Fibroblast of skin of left biceps (primary cell): ENCODE measurements at places on chromosomes 7 and 10.

GRCh38 chr7:122311734-122312450 lies 7.3 kb upstream of the FEZF1 start:
- DNase-seq, result no peak

DNA sequence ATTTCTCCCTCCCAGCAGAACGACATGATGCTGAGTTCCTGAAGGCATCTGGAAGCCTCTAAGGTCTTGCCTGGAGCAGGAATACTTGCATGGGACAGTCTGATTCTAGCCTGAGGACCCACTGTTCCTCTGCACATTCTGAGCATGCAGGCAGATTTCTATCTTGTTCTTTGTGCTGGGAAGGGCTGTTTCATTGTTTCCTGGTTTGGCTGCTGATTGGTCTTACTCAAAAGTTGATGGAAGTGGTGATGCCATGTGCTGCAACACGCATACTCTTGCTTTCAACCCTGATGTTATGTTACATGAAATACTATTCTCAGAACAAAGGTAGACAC lies 307.0 kb downstream of the GATA3 start:
- DNase-seq, result no peak

GRCh38 chr10:15478429-15478828 lies 107.3 kb upstream of the FAM171A1 start:
- no peak for DNase-seq

DNA sequence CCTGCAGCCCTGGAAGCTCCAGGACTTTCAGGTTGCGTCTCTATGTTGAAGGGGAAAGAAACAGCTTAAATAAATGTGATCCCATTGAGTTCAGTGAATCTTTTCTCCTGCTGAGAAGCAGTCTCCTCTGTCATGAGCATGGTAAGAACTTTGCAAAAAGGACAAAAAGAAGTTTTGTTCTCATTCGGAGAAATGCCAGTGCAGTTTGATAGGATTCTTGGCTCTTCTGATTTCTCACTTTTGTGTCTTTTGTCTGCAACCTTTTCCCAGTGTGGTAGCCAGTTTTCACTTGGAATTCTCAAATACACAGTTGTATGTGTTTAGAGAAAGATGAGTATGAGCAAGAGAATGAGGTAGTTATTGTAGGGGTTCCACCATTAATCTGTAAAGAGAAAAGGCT lies 64.3 kb downstream of the AP3M1 start:
- DNase-seq, result no peak

- no peak for DNase-seq
Observed at GRCh38 chr10:60978287-60979115, 34.5 kb upstream of the RHOBTB1 start.

DNA sequence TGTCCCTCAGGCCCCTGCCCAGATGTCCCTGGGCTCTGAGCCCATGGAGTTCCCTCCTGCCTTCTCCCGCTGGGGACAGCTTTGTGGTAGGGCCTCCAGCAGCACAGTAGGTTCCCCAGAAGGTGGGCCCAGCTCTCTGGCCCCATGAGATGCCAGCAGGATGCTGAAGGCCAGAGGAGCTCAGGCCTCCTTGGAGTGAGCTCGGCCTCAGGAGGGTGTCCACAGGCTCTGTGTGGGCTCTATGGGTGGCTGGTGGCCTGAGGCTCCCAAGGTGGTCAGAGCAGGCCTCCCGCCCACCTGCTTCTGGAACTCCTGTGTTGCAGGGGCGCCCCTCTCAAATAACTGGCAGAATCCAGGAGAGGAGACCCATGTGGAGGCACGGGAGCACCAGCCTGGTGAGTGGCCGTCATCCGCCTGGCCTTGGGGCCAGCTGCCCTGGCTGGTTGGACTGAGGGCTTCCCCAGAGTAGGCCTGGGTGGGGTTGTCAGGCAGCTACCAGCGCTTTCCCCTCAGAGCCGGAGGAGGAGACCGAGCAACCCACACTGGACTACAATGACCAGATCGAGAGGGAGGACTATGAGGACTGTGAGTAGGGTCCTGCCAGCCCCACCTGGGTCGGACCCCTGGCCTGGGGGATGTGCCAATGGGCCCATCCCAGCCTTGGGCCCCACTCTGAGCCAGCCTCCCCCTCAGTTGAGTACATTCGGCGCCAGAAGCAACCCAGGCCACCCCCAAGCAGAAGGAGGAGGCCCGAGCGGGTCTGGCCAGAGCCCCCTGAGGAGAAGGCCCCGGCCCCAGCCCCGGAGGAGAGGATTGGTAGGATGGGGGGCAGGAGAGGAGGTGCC lies 3.2 kb downstream of the AEBP1 start:
- no peak for DNase-seq

GRCh38 chr10:58696736-58697135 lies 184.1 kb downstream of the BICC1 start:
- DNase-seq, result peak; percentile 19

DNA sequence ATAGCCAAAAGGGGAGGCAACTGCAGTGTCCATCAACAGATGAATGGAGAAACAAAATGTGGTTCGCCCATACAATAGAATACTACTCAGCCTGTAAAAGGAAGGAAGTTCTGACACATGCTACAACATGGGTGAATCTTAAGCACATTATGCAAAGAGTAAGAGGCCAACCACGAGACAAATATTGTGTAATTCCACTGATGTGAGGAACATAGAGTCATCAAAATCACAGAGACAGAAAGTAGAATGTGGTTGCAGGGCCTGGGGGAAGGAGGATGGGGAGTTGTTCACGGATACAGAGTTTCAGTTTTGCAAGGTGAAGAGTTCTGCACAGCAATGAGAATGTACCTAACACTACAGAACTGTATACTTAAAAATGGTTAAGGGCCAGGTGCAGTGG lies 13.7 kb upstream of the C10orf71 start:
- no peak for DNase-seq

GRCh38 chr7:124275411-124275810 lies 242.5 kb upstream of the TMEM229A start:
- DNase-seq, result no peak

DNA sequence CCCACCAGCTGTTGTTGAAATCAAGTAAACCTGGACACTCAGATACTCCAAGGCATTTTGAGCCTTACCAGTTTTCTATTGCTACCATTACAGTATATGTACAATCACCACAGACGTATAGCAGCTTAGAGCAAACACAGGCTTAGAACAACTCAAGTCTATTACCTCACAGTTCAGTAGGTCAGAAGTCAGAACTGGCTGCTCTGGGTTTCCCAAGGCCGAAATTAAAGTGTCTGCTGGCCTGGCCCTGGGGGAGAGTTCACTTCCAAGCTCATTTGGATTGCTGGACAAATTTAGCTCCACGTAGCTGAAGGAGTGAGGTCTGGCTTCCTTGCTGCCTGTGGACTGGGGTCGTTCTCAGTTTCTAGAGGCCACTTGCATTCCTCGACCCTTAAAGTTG lies 260.1 kb upstream of the LRRN3 start:
- no peak for DNase-seq

- DNase-seq, result no peak
Observed at GRCh38 chr7:95126053-95126709, 198.2 kb downstream of the PON1 start.

DNA sequence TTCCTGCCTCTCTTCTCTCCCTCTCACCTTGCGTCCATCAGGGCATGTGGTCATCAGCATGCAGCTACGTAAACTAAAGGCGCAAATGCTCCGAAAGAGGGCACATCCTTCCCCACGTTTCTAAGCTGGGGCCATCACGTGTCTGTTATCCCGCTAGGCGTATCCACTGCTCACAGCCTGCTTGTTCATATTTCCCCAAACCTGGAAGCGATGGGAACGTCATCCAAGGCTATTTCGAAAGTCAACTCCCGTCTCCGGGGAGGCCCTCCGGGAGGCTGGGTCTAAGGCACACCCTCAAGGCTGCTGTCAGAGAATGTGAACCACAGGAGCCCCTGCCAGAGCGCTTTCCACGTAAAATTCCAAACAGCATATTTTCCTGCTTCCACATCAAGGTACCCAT lies 199.2 kb downstream of the DIP2C start:
- DNase-seq, result peak; percentile 44

DNA sequence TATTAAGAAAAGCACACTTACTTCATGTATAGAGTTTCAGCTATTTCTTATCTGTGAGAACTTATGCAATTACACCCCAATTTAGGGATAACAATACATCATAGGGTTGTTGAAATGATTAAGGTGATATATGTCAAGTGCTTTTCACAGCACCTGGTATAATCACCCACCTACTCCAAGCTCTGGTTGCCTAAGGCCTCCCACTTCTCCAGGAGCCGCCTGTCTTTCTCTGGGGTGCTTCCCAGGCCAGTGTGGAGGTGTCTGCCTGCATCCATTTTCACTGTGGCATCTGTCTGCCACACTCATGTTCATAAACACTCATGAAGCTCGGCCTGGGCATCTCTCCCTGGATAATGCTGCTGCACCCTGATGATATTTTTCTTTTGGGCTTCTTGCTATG lies 250.3 kb downstream of the STK31 start:
- no peak for DNase-seq

DNA sequence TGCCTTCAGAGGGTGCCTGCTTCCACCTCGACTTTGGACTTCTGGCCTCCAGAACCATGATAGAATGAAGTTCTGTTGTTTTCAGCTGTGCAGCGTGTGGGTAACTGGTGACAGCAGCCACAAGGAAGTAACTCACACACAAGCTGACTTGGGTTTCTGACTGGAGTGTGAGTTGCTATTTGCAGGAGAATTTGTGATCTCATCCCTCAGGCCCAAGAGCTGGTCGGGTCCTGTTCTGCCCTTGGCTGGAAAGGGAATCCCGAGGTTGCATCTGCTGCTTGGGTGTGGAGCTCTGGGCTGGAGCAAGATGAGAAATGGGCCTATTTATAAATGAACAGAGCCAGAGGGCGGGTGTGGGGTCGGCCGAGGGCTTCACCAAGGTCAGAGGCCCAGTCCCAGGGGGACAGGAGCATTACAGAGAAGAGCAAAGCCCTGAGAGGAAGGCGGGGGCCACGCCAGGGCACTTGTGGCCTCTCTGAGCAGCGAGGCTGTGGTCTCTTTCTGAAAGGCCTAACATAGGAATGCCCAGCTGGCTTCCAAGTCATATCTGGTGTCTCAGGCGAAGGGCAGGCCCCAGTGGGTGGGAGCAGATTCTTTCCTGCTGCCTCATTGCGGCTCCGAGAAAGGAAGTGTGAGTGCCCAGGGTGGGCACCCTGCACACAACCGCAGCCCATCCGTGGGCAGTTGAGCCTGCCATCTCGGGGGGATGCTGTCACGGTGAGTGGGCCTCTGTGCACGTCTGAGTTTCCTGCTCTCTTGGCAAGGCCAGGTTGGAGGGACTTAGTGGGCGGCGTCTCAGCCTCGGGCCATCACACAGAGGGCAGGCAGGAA lies 26.5 kb upstream of the C10orf71 start:
- no peak for DNase-seq

DNA sequence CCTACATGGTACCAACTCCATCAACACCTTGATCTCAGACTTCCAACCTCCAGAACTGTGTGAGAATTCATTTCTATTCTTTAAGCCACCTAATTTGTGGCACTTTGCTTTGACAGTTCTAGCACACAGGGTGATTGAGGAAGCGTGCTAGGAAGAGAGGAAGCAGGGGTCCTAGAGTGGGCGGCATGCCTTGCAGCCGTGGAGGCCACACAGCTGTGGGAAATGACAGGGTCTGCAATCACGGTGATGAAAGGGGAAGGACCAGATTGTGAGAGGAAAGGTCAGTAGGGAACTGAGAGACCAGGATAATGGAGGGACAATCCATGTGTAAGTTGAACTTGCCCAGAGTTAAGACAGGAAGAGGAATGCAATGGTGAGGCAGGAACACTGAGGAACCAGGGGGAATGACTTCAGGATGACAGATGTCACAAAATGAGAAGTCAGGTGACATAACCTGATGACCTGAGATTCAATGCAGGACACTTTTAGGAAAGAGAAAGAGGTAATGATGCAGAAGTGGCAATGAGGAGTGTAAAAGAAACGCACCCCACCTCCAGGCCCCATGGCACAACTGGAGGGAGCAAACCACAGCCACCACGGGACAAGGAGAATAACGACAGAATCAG lies 87.3 kb upstream of the PIK3CG start:
- DNase-seq, result no peak

DNA sequence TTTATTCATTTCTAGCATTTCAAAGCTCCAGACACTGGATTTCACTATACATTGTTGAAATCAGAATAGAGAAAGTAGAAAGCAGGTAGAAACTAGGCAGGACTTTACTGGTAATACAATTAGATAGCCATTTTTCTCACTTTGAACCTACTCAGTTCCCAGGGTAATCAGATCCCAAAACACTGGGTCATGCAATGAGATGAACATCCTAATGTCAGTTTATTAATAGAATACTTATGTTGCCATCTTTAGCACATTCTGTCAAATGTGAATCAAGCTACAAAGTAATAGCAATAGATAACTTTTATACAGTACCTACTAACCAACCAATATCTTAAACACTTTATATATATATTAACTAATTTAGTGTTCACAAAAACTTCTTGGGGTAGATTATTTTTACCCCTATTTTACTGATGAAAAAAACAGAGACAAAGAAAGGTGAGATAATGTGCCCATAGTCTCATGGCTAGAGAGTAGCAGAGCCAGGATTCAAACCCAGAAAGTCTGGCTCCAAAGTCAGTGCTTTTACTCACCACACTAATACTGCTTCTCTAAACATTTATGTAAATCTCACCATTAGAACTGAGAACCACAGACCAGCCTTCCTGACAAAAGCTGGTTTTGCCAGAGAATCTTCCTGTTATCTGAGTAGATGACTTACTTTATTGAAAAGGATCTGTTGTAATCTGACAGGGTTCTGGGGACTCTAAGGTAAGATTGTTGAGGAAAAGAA lies 153.8 kb upstream of the KAT6B start:
- no peak for DNase-seq

GRCh38 chr10:106310596-106310995 lies 853.9 kb downstream of the SORCS1 start:
- DNase-seq, result no peak

- DNase-seq, result no peak
Observed at GRCh38 chr7:70484255-70484654, 647.7 kb upstream of the GALNT17 start.

DNA sequence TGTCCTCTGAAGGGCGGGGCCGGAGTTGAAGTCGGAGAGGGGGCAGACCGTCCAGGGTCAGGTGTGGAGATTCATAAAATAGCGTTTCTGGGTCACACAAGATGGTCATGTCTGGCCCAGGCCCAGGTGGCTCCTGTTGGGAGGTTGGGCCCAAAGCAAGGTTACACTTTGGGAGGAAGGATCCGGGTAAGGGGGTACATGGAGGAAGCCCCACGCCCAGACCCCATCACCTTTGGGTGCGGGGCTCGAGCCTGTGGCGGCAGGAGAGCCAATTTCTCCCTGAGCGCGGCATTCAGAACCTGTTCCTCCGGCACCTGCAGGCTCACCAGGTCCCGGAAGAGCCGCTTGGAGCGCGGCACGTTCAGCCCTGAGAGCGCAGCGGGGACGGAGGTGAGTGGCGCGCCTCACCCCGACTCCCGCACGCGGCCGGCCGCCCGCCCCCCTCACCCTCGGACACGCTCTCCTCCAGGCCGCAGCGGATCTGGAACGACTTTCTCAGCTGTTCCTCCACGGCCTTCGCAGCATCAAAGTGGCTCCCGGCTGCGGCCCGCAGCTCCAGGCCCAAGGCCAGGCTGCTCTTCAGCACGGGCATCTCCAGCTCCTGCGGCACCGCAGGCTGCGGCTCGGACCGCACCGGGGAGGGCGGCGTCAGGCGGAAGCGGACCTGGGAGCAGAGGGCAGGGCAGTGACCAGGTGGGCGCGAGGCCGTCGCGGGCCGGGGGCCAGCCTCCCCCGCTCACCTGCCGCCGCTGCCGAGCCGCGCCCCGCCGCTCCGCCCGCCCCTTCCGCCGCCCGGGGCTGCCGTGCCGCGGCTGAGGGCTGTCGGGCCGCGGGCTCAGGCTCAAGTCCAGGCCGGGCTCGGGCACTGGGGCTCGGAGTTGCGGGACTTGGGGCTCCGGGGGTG lies 644 bp downstream of the PPP1R35 start:
- DNase-seq, result no peak
